Suppressor macrophage treated with lipopolysaccharide for 4 hours (primary cell): ENCODE measurements at places on chromosomes 6 and 20.
A peak's percentile ranks its signal among the peaks of the same experiment; 100 is the strongest.

- no peak for DNase-seq
Measured at GRCh38 chr6:146331013-146331412, 212.6 kb upstream of the RAB32 start.

DNA sequence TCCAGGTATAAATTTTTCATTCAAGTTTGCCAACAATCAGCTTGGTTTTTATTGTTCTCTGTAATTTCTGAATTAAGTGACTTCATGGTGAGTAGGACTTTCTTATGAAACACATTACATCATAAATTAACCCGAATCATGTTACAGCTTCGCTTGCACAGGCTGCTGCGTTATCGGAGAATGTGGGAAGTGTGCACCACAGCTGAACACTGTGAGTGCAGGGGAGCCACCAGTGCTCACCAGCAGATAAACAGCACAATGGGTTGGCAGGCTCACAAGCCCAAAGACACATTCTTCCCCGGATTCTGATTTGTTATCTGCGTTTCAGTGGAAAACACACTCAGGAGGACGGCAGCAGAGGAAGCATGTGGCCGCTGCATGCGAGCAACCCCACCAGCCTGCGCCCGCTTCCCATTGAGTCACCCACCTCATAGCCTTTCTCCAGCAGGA is 121.1 kb downstream of the GMDS start:
- peak; percentile 48 for DNase-seq

- no peak for DNase-seq
Measured at GRCh38 chr6:7646394-7646793, 56.4 kb downstream of the SNRNP48 start.

GRCh38 chr6:123007885-123008284 is 11.8 kb downstream of the CLVS2 start:
- no peak for DNase-seq

DNA sequence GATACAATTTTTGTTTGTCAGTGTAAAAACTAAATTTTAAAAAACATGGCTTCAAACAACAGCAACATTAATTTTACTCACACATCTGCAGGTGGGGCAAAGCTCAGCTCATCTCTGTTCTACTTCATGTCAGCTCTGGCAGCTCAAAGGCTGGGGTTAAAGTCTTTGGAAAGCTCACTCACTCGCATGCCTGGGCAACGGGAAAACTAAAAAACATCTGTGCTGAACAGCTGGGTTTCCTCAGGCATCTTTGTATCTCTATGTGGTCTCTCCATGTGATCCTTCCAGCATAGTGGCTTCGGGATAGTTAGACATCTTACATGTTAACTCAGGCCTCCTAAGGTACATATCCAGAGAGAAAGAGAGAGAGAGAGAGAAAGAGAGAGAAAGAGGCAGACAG is 499.6 kb downstream of the RFPL4B start:
- DNase-seq, result no peak

- no peak for DNase-seq
Measured at GRCh38 chr6:50213146-50213545, 163.4 kb upstream of the DEFB112 start.

DNA sequence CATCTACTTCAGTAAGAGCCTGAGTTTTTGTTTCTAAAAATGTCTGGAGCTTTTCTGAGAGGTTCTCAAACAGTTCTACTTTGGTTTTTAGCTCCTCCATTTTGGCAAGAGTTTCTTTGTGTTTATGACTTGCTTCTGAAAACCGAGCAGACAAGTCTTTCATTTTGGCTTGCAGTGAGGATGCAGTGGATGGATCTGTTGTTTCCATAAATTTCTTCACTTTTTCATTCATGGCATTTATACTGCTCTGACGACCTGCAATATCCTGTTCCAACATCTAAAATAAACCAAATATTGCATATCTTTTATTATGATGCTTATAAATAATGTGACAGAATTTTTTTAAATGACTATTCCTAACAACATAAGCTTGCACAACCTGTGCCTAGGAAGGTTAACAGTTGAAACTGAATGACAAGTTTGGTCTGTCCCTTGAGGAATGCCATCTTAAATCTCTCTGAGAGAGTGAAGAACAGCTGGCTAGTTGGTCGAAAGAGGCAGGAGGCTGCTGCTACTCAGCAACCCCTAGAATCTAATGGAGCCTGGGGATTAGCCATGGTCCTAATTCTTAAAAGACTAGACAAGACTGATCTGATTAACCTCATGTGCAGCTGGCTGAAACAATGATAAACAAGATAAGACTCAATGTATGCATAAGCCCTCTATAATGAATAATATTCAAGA is 69.8 kb downstream of the DST start:
- DNase-seq, result no peak

DNA sequence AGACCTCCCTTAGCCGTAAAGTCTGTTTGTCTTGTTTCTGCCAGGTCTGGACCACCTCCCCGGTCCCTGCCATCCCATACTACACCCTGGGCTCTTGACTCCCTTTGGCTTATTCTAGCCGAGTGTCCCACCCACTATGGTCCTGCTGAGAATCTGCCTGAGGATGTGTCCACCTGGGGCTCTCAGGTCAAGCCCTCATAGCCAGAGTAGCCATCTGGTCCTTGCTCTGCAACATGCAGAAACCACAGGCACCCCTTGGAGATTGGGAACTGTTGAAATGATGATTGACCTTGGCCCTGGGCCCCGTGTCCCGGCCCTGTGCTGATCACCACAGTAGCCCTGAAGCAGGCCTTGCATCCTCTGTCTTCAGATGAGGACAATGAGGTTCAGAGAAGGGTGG is 44.0 kb downstream of the VSTM2L start:
- DNase-seq, result no peak

DNA sequence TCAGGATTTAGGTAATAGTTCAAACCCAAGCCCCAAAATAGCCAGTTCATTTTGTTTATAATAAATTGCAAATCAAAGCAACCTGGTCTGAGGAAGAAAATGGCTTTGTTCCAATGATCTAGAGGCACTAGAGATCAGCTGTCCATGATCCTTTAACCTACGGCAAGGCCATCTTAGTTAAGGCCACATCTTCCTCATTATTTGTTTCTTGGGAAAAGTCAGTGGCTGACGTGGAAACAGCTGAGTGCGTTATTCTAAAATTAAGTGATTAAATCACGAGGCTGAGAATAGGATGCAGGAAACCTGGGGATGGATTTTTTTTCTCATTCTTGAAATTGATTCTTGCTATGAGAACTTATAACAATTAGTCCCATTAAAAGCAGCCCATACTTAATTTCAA is 10.1 kb upstream of the TENT5A start:
- peak; percentile 34 for DNase-seq

GRCh38 chr6:169530752-169531123 is 171.1 kb downstream of the WDR27 start:
- DNase-seq, result no peak

- DNase-seq, result no peak
Measured at GRCh38 chr6:119541132-119541905, 191.8 kb upstream of the MAN1A1 start.

DNA sequence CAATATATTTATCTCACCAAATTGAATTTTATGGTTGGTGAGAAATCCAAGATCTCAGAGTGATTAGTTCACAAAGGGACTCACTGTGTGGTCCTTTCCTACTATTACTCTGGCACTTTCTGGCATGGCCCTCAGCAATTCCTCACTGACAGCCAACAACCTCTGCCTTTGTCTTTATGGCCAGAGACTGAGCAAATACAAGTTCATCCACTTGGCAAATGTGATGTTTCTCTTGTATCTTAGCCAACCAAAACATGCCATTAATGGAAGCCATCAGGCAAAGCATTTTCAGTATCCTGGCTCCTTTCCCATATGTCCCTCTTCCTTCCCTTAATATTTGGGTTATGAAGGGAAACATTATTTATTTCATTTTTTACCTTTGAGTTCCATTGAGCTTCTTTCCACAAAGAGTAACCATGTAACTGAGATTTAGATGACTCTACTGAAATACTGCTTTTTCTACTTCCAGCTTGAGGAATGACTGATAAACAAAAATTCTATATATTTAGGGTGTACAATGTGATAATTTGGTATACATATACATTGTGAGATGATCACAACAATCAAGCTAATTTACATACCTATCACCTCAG is 30.8 kb upstream of the SMLR1 start:
- no peak for DNase-seq
